AG09309 (cell line): ENCODE measurements at places on chromosomes 6 and 20.

DNA sequence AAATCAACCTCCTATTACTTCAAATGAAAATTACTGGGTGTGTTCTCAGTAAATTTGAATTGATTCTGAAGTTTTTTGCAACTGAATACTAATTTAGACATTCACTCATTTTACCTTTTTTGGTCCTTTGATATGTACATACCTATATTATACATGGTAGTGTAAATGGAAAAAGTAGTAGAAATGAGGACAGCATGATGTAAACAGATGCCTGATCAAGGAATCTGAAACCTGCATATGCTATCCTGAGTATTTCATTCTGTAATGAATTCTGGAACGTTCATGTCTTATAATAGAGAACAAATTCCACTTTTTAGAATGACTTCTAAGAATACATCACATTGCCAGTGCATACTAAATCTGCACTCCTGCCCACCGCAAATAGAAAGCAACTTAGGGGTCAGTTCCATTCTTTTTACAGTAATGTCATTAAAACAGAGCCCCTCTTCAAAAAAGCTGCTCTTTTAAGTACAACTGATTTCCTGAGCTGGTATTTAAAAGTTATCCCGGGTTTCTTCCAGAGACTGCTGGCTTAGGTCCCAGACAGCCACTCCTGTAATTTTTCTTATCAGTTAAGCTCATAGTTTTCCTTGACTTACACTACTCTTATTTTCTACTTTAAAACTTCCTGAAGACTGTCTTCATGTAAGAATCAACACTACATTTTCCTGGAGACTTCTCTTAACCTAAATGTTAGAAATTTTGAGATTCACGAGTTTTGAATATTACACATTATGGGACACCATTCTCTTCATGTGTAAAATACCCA lies 48.4 kb downstream of the MAP3K7 start:
- DNase-seq: no peak

DNA sequence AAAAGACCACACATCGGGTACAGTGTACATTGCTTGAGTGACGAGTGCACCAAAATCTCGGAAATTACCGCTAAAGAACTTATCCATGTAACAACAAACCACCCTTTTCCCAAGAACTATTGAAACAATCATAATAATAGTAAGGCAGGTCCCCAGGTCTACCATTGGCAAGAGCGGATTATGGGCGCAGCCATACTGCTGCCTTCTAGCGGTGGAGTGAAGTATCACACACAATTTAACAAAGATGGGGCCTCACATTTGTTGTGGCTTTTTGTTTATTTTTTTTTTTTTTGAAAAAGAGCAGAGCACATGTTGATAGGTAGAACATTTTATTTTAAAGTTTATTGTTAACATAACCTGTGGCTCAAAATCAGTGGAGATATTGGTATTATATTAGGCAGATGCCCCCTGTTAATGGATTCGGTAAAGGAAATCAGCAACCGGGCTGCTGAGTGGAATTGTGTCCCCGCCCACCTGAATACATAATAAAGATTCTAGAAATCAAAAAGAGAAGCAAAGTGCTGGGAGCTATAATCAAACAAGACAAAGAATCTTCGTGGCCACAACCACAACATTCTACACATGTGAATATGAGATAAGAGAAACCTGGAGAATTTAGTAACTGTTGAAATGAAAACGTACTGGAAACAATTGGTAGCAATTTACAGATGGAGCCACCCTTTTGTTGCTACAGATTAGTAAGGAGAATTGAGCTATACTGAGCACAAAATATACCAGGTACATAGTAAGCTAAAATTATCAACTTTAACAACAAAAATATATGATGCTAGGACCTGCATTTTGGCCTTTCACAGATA lies 94.2 kb upstream of the EXOC2 start:
- no peak for DNase-seq

DNA sequence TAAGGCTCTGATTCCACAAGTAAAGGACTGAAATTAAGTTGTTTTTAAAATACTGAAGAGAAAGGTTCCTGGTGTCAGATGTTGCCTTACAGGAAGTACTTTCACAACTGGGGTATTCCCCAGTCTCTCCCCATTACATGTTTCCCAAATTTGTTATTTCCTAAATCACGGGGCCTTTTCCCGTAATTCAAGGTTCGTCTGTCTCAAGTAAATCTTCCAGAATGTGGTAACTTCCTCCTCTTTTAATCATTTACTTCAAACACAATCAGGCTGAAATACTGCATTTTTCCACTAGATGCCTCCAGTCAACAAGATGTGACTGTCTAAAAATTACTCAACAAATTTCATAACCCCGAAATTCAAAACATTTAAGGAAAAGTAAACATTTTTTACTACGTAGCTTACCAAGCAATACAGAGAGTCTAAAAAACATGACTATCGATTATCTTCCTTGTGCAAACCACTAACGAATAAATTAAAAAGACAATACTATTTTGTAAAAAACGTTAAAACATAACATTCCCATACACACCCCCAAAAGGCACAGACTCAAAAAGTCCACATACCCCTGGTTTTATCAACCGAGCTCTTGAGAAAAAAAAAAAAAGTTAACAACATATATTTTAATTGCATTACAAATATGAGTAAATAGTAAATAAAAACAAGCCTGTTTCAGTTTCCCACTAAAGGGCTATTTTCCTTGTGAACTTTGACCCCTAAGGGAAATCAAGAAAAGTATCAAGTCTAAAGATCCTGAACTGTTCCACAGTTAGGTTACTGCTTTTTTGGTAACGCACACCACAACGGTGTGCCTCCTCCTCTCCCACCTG lies 1.7 kb downstream of the SOD2 start:
- DNase-seq: peak; percentile 79

DNA sequence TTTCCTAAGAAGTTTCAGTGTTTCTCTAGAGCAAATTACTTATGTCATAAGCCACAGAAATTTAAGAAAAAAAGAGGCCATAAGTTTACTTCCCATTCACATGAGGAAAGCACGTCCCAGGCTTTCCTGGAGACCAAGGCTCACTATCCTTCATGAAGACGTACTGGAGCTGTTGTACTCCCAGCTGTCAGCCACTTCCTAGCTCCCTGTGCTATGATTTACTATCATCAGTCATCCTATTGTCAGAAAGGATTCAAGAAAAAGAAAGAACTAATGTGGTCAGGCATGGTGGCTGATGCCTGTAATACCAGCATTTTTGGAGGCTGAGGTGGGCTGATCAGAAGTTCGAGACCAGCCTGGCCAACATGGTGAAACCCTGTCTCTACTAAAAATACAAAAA lies 337.4 kb upstream of the SOX4 start:
- DNase-seq: no peak

DNA sequence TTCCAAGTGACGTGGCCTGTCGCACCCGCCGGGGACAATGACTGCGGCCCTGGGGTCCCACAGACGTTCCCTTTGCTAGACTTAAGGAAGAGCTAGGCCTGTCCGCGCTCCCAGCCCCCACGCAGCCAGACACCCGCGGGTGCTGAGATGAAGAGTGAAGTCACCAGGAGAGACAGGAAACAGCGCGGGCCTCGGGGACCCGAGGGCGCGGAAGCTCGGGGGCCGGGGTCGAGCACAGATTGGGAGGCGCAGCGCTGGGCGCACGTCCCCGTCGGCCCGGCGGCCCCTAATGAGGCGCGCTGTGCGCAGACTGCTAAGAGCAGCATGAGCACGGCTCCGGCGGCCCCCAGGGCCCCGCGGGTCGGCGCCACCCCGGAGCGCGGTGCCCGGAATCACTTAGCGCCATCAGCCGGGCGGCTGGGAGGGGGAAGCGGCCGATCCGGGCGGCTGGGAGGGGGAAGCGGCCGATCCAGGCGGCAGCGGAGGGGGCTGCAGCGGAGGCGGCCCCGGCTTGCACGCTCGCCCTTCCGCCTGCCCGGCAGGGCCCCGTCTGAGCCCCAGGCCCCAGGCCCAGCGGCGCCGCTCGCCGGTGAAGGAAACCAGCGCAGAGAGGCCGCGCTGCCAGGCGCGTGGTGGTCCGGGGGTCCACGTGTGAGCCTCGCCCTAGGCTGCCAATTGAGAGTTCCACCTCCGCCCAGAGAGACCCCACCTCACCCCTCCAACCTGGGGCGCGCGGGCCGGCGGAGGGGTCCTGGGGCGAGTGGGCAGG lies 8.3 kb upstream of the AVP start:
- no peak for DNase-seq

- DNase-seq: no peak
Measured at GRCh38 chr6:166830185-166830890, 126.0 kb downstream of the RNASET2 start.

DNA sequence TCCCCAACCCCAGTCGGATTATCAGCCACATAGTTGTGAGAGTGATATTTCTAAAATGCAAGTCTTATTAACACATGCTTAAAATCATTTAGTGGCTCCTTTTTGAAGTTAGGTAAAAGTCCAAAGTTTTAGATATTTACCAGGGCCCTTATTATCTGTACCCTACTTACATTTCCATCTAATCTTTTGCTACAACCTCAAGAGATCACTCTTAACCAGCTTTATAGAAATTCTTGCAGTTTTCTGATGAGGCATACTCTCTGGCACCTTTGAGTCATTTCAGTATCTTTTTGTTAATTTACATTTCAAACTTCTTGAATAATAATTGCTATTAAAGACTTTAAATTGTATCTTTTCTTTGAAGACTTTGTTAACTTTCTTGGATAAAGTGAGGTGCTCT lies 453.3 kb downstream of the RFPL4B start:
- no peak for DNase-seq

DNA sequence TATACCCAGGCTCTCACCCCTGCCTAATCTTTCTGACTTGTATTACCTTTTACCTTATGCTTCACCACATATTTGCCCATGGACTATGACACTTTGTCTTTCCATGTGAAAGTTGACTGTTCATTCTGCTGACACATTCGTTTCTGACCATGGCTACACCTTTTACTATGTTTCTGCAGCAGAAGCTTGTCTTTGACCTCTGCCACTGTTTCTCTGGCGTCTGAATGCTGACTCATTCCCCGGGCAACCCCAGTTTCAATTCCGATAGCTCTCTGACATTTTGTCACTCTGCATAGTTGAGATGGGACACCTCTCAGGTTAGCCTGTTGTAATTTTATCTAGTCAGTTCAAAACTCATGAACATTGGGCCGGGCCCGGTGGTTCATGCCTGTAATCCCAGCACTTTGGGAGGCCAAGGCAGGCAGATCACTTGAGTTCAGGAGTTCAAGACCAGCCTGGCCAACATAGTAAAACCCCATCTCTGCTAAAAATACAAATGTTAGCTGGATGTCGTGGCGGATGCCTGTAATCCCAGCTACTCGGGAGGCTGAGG lies 50.7 kb downstream of the SLC26A8 start:
- no peak for DNase-seq

- DNase-seq: no peak
Measured at GRCh38 chr6:136108361-136108945, 141.7 kb downstream of the MTFR2 start.

DNA sequence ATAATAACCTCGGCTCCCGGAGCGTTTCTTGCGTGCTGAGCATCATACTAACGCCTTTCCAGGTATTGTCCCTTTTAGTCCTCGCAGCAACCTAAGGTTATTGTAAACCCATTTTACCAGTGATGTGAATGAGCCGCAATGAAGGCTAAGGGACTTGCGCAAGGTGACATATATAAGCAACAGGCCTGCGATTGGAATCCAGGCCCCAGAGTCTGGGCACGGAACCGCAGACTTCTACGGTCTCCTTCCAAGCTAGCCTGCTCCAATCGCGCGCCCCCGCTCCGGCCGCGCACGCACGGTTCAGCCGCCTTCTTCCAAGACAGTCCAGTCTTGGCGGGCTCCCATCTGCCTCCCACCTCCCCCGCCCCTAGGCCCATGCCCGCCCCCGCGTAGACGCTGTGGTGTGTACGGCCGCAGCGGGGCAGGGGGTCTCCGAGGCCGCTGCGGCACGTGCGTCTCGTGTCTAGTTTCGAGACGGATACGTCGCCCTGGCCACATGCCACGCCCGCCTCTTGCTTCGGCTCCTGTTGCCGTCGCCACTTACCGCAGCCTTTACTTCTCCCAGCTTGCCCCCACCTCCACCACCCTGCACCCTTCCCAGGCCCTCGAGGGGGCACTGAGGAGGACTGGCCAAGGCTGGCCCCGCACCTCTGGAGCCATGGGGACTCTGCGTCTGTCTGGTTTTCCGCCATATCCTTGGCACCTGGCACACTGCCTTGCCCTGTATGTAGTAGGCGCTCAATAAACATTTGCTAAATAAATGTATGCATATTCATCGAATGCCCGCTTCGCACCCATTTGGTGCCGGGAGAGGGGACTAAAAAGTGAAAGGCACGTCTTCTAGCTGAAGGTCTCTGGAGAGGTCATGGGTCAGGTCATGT lies 855 bp upstream of the GFOD1 start:
- no peak for DNase-seq

GRCh38 chr20:39756369-39756768 lies 794.2 kb downstream of the DHX35 start:
- no peak for DNase-seq

DNA sequence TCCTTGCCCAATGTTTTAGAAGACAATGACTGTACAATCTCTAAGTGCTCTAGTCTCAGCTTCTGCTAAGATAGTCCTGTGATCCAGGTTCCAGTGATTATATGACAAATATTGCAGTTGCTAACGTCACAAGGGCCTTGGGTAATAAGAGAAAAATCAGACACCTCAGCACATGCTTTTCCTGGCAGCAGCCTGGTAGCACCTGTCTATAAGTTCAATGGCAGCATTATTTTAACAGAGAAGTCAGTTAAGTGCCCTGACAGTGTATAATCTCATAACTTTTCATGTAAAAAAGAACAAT lies 121.3 kb upstream of the BCLAF1 start:
- DNase-seq: no peak

DNA sequence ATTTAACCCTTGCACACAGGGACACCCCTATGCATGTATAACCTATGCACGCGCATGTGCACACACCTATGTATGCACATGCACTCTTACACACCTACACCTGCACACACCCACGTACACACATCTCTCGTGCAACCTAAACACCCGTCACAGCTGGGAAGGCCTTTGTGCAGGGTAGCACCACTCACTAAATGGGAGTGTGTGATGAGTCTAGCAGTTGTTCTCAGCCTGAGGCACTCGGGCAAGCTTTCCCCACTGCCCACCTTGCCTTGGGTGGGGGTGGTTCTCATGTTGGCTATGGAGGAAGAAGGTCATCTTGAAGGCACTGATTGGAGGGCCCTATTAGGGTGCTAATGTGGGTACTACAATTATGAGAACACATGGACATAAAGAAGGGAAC lies 85.8 kb downstream of the DLL1 start:
- no peak for DNase-seq

GRCh38 chr6:77036400-77036799 lies 426.9 kb downstream of the HTR1B start:
- DNase-seq: no peak

DNA sequence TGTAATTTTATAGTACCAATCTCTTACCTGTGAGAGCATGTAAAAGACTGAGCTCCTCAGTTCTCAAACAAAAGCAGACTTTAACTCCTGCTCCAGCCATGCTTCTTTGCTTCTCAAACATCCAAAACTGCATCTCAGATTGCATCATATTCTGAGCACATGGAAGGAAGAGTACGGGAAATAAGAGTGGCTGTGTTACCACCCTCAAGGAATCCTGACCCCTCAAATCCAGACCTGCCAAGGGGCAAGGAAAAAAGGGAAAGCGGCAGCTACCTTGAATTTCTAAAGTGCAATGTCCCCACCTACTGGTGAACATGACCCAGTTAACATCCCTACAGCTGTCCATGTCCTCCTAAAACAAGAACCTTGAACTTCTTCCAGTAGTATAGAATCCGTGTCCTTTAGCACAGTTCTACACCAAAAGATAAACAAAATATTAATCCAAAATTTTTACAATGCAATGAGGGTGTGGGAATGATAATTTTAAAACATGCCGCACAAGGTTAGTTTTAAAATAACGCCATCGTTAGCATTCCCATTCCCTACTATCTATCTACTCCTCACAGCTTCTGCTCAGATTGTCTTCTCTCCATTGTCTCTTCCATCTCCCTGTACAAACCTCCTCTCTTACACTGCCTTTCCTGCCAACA lies 34.1 kb upstream of the HLA-DQB1 start:
- peak; percentile 13 for DNase-seq
